Activated CD4-positive, alpha-beta T cell treated with anti-CD3 and anti-CD28 coated beads for 24 hours (primary cell): ENCODE measurements at places on chromosomes 5 and 9.

DNA sequence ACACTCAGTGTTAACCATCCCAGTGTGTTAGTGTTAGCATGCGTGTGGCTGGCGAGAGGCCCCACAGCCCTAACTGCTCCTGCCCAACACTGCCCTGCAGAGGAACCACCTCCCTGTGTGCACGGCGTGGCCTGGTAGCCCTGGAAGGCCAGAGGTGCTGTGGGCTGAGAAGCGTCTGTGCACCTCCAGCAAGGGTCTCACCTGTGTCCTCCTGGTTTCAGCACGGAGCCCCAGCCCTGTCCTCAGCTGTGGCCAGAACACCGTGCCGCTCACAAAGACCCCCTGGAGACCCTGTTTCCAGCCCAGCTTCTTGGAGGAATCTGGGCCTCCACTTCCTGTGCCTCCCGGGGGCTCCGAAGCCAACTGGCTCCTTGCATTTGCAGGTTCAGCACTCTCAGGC, 56.1 kb upstream of the NRARP start:
- no peak for DNase-seq

DNA sequence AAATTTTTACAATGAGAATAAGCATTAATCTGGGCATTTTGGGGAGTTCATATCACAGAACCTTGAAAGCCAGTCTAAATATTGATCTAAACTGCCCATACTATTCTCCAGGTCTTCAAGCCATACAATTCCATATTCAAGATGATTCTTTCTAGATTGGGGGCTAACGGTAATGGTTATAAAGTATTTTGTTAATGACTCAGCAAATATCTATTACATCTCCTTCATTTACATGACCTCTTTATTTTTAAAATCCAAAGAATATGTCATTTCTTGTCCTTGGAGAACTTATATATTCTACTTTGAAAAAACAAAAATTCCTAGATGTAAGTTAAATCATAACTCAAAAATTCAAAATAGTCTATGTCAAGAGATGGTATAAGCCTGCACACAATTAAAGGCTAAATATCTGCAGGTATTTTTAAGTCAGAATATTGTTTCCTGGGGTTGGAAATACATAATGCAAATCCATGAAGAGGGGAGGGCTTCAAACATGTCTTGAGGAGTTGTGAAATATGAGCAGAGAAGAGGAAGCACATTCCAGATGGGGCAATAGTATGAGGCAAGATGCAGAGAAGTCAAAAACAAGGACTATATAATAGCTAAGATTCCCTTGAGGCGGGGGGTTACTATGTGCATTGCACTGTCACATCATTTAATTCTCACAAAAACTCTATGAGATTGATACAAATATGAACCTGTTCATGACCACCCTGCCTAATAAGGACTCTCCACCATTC, 526.4 kb downstream of the NR2F1-AS1 start:
- DNase-seq, result no peak

- no peak for DNase-seq
Observed at GRCh38 chr5:34043099-34043876, at the start of gene C1QTNF3. C1QTNF3 (minus strand) TSS chr5:34043213; CDS start chr5:34043125, 88 bp downstream.

- no peak for DNase-seq
Observed at GRCh38 chr5:71932131-71932654, 175.1 kb upstream of the MAP1B start.

- no peak for DNase-seq
Observed at GRCh38 chr9:87216897-87217455, 269.7 kb upstream of the GAS1 start.

DNA sequence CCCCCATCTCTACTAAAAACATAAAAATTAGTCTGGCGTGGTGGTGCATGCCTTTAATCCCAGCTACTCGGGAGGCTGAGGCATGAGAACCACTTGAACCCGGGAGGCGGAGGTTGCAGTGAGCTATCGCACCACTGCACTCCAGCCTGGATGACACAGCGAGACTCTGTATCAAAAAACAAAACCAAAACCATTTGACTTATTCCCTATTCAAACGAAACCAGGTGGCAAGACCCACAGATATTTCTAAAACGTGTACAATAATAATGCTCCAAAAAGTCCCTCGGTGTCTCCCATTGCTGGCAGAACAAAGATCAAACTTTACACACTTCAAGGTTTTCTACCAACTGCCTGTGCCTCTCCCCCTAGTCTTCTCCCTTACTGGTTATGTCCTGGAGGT, 29.8 kb downstream of the HMGCR start:
- DNase-seq, result no peak

- DNase-seq, result no peak
Observed at GRCh38 chr5:89351975-89352374, 469.0 kb upstream of the MEF2C start.

DNA sequence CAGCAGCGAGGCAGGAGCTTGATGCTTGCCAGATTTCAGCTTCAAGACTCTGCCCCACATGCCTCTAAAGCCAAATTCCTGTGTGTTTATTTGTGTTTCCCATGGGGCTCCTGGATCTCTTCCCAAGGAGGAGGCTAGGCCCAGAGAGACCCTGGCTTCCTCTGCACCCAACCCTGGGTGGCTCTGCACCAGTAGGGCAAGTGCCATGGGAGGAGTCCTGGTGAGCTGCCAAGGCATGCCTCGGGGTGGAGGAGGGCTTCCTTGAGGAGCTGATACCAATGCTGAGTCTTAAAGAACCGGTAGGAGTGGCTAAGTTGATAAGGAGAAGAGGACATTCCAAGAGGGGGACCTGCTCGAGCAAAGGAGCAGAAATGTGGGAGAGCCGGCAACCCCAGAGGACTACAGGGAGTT, 6.8 kb upstream of the TIFAB start:
- DNase-seq, result no peak

- no peak for DNase-seq
Observed at GRCh38 chr9:3647652-3648051, 121.9 kb upstream of the RFX3 start.

- no peak for DNase-seq
Observed at GRCh38 chr9:16915126-16915831, 44.8 kb upstream of the BNC2 start.

DNA sequence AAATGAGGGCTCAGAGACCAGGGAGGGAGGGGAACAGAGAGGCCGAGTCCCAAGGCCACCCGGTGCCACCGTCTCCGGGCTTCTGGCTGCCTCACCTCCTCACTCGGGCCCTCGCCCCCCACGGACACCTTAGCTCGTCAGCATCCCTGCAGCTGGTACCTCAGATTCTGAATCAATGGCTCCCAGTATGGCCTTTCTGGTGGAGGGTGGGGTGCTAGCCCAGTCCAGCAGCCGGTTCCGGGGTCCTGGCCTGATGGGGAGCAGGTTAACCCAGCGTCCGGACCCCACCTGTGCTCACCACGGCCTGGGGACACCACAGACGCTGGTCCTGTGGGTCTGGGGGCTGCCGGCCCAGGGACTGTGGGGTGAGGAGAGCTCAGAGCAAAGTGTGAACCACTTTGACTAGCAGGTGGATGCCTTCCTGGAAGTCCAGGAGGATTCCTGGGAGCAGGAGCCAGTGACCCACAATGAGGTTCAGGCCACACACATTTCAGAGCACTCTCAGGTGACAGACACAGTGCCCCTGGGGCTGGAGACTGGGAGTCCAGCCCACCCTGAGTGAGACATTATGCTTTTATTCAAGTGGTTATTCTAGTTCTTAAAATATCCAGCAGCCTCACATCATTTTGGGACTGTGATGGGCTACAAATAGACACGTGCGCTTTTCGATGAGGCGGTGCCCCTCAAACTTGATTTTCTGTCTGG, 53.3 kb downstream of the AHRR start:
- no peak for DNase-seq

- DNase-seq, result no peak
Observed at GRCh38 chr5:91128604-91129003, 254.5 kb downstream of the ARRDC3 start.

DNA sequence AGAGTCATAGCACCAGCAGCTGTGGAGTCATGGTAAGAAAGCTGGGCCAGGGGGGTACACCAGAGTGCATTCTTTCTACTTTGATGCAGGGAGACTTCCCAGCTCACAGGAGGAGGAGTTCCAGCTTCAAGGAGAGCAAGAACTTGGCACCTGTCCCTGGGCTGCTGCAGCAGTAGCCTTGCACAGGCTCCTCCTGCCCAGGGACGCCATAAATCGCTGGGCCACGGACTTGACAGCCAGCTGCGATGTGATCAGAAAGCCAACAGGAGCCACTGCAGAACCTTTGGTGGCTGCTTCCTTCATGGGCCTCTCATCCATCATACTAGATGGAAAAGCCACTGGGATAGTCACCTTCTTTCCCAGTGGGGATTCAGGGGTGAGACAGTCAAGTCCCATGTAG, 234.7 kb downstream of the NMUR2 start:
- no peak for DNase-seq

DNA sequence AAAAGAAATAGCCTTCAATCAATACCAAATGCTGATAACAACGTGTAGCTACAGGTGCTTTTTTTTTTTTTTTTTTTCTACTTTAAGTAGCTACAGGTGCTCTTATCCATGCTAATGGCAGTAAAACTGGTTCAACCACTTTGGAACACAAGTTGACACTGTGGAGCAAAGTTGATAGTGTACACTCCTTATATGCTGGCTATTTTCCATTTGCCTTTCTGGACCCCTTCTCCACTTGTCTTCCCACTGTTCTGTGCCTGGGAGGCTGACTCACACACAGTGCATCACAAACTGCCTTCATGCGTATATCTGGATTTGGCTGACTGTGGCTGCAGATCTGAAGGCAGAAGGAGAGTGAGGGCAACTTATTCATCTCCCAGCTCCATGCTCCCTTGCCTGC, 247.9 kb downstream of the MSX2 start:
- DNase-seq, result no peak

DNA sequence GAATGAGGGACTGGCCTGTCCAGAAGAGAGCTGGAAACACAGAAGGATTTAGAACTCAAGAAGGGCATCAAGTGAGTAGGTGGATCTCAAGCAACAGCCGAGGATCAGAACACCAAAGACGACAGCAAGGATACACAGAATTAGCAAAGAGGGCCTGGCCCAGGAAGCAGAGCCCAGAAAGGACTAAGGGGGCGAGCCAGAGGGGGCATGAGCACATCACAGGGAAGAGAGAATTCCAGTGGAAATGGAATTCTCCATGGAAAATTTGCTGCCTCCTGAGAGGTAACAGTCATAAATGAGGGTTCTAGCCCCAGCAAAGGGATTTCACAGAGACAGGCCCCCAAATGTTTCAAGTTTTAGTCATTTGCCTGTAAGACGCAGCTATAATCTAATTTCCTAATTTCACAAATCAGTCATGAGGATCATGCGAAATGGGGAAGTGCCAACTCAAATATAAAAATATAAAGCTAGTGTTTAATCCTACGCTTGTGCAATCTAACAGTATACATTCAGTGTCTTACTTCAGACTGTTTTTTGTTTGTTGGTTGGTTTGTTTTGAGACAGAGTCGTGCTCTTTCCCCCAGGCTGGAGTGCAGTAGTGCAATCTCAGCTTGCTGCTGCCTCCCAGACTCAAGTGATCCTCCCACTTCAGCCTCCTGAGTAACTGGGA, 46.7 kb downstream of the FNBP1 start:
- DNase-seq, result no peak

DNA sequence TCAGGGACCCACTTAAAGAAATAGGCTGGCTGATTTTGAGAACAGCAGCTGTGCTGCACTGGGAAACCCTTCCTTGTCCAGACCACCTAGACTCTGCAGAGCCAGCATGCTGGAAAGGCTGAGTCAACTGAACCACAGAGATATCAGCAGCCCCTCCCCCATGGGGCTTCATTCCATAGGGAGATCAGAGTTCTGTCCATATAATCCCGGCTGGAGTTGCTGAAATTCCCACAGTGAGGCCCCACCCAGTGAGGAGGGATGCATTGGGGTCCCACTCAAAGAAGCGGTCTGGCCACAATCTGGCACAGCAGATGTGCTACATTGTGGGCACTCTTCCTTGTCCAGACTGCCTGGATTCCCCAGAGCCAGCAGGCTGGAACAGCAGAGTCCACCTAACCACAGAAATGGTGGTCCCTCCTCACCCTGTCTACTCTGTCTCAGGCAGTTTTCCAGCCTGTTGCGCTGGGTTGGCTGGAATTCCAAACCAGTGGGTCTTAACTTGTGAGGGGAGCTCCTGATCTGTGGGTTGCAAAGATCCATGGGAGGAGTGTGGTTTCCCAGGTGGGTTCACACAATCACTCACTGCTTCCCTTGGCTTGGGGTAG, 127.1 kb downstream of the RNF180 start:
- DNase-seq, result no peak

GRCh38 chr9:22911632-22912031, 465.0 kb downstream of the DMRTA1 start:
- no peak for DNase-seq

- no peak for DNase-seq
Observed at GRCh38 chr5:3891113-3891512, 295.5 kb downstream of the IRX1 start.

DNA sequence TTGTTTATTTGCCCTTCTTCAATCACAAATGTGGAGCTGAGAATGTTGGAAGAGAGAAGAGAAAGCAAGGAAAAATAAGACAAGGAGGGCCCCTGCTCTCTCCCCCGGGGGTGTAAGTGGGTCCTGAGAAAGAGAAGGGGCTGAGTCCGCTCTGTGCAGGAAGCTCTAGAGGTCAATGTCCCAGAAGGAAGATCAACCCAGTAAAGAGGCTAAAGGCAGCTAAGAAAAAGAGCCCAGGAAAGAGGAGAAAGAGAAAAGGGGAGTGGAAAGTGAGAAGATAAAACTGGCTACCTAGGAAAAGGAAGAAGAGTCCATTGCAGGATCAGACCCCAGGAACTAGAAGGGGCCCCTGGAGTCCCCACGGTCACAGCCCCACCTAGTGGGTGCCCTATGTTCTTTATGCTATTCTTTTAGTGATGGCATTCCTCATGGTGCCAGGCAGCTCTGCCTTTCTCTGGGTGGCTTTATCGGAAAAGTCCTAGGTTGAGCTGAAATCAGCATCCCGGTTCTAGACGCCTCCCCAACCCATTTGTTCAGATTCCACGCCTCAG, 583.4 kb downstream of the ACTL7B start:
- DNase-seq, result no peak

- DNase-seq, result no peak
Observed at GRCh38 chr9:96020792-96021550, 145.5 kb downstream of the ERCC6L2 start.

GRCh38 chr5:158450751-158451171, 591.8 kb upstream of the CLINT1 start:
- DNase-seq, result no peak

- no peak for DNase-seq
Observed at GRCh38 chr5:133389066-133389590, 223.2 kb downstream of the FSTL4 start.

DNA sequence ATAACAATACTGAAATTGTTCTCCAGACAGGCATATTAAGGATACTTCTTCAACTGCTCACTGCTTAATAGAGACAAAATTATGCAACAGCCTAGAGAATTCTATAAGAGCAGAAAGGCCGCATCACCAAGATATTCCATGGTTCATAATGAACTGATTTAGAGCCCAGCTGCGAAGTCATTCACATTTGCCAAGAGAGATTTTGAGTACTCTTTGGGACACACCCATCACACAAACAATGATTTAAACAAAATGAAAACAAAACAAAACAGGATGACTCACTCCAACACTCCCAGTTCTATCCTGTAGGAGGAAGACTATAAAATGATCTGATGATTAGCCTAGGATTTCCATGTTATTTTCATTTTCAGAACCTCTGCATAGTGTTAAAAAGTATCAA, 145.7 kb upstream of the GNA14 start:
- no peak for DNase-seq

- no peak for DNase-seq
Observed at GRCh38 chr5:15734058-15734457, 234.1 kb downstream of the FBXL7 start.
